GM23338 (cell line): ENCODE measurements at places on chromosomes 2 and 18.
A peak's percentile ranks its signal among the peaks of the same experiment; 100 is the strongest.

- no peak overlapping the region for H3K4me3 ChIP-seq
- no peak overlapping the region for H3K27ac ChIP-seq
- H3K36me3 ChIP-seq, result no peaks in the 10 kb centered on the region; the same call in 1 of the 2 replicates
- H3K4me1 ChIP-seq, result peaks cover 11% of the 10 kb centered on the region
These were observed 405.5 kb upstream of the VWC2L start for GRCh38 chr2:214005337-214005736.

DNA sequence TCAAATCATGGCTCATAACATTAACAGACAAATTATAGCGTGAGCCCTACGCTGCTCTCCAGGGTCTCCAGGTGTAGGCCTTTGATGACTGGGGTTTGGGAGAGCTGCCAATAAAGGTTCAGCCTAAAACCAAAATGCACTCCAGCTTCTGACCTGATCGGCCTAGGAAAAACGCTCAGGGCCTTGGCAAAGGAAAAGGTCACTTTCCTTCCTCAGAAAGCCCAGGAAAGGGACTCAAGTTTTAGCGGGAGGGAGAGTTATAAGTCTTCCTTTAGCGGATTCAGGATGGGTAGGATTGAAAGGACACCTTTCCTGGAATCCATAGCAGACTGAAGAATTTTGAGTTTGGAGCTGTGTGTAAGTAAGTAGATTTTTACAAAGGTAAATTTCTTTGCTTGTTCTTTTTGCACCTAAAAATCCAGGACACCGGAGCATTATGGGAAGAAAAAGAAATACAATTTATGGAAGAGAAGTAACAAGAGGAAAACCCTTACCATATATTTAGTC is 8.8 kb downstream of the EVX2 start:
- no peak overlapping the region for H3K4me3 ChIP-seq
- peaks cover 22% of the 10 kb centered on the region; the same call in 1 of the 2 replicates for H3K4me1 ChIP-seq
- no peak overlapping the region for H3K27ac ChIP-seq
- DNase-seq, result peak; percentile 16

DNA sequence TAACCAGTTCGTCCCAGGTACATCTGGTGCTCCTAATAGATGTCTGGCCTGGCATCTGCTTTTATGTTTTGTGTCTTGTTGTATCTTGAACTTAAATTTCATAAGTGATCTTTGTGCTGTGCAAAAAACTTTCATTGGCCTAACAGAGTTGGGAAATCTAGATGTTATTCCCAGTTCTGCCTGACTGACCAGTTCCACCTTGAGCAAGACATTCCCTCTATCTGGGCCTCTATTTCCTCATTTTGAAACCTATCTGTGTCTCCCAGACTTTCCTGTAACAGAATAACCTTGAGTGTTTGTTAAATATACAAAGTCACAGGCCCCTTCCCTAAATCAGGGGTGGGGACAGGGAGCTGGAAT is 90.5 kb upstream of the MSH2 start:
- no peaks in the 10 kb centered on the region for H3K27me3 ChIP-seq
- no peak overlapping the region for H3K4me3 ChIP-seq
- H3K4me1 ChIP-seq, result peaks cover 16% of the 10 kb centered on the region
- no peak for DNase-seq

GRCh38 chr2:154280543-154280942 is 408.8 kb downstream of the GALNT13 start:
- no peak overlapping the region for H3K27ac ChIP-seq
- no peaks in the 10 kb centered on the region for H3K36me3 ChIP-seq
- H3K4me1 ChIP-seq, result peaks cover 8% of the 10 kb centered on the region; the same call in 1 of the 2 replicates

GRCh38 chr2:212777020-212777491 is 238.5 kb upstream of the ERBB4 start:
- H3K27me3 ChIP-seq, result no peaks in the 10 kb centered on the region
- H3K4me3 ChIP-seq, result no peak overlapping the region
- H3K36me3 ChIP-seq, result no peaks in the 10 kb centered on the region
- no peak overlapping the region for H3K27ac ChIP-seq

DNA sequence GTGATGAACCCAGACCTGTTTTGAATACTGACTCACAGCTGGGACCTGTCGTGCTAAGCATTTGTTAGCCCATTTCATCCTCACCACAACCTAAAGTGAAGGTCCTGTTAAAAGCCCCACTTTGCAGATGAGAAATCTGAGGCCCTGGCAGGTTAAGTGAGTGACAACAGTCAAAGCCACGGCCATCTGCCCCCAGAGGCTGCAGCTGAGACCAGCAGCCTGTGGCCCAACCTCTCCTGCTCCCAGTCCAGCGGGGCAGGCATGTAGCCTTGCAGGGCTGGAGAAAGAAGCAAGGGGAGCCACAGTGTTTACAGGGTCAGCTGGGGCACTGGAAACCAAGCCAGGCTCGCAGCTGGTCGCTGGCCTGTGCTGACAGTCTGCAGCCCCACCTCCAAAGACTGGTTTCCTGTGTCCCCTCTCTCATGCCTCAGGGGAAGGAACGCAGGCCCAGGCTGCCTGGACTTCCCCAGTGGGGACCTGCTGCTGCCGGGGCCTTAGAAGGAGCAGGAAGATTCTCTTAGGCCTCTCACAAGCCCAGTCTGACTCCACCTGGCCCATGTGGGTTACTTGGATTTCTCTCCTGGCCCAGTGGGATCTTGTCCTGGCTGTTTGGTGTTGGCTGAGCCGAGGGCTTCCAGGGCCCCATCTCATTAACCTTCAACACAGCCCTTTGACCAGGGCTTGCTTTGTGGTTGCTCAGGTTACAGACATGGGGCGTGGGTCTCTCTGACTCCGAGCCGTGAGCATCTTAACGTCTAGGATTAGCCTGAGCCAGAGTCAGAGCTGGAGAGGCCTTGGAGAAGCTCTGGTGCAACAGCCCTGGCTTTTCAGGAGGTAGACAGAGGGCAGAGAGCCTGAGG is 1.7 kb downstream of the INPP5D start:
- no peak overlapping the region for H3K27ac ChIP-seq
- no peaks in the 10 kb centered on the region for H3K36me3 ChIP-seq
- H3K4me3 ChIP-seq, result no peak overlapping the region
- H3K27me3 ChIP-seq, result no peaks in the 10 kb centered on the region
- peak; percentile 38 for DNase-seq
